Fibroblast of the aortic adventitia (primary cell): ENCODE measurements at places on chromosomes 16 and 17.
A peak's percentile ranks its signal among the peaks of the same experiment; 100 is the strongest.

DNA sequence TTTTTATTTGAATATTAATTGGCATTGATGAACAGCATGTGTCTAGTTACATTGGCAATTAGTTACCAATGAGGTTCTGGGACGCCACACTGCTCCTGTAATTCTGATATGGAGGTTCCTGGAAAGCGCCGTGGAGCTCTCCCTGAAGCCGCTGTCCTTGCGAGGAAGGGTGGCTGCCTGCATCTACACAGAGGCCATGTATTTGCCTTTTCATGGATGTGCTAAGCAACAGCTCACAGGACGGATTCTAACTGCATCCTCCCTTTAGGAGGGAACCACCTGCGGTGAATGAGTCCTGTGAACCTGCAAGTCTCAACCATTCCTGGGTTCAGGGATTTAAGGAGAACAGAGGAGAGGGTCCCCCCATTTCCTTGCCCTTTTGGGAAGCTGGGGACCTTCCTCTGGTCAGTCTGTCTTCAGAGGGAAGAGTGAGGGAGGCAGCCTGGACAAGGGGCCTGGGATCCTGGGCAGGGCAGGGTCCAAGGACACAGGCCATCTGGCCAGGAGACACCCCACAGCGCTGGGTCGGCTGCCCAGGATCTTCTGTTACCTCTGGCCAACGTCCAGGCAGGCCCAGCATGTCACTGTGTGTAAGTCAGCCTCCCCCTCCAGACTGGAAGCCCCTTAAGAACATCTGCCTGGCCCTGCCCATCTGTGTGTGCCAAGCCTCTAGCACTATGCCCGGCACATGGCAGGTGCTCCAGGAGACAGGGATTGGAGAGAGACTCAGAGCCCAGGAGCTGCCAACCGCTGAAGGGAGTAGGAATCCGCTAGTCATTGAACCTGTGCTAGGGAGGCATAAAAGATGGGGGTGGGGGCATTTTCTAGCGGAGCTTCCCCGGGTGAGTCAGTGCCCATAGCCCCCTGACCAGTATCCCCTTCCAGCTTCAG, 314.1 kb upstream of the TNRC6C start:
- no peak for DNase-seq

DNA sequence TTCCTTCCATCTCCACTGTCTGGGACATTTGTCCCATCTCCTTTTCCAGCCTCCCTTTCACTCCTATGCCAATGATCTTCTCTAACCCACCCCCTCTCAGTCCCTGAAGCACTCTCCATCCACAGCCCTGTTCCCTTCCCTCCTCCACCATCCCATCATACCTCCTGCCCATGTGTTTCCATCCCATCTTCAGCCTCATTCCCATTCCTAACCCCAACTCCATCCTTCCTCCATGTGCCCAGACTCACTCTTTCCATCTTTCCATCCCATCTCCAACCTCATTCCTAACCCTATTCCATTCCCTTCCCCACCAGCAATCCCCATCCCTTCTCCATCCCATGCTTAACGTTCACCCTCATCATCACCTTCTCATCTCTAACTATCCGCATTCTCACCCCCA, 4.3 kb downstream of the IL27 start:
- no peak for DNase-seq

- peak; percentile 69 for DNase-seq
Observed at GRCh38 chr17:19753051-19753509, 5.0 kb upstream of the ALDH3A1 start.

- DNase-seq: peak; percentile 29
Observed at GRCh38 chr17:20174588-20175265, 165.6 kb downstream of the SPECC1 start.

DNA sequence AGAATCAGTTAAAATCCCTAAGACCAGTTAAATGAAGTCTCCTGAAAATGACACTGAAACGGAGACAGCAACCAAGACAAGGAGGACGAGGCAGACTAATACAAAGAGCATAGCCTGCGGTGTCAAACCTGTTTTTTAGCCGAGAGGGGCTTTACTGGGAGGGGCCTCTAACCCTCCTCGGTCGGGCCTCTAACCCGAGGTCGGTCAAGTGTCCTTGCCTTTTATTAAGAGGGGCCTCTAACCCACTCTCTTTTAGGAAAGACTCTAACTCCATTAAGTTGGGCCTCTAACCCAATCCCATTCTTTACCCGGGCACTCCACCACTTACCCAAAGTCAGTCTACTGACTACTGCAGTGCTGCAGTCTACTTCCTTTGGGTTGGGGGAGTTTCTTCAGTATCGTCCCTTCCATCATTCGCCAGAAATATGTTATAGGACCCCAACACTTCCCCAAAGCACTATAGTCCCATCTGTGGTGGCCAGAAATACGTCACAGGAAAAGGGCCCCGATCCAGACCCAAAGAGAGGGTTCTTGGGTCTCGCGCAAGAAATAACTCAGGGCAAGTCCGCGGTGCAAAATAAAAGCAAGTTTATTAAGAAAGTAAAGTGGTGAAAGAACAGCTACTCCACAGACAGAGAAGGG, 39.2 kb upstream of the ARL4D start:
- DNase-seq: no peak

GRCh38 chr17:54770836-54771235, 129.8 kb upstream of the TOM1L1 start:
- no peak for DNase-seq
